ENCODE measurements at places on chromosomes 6 and 20.

DNA sequence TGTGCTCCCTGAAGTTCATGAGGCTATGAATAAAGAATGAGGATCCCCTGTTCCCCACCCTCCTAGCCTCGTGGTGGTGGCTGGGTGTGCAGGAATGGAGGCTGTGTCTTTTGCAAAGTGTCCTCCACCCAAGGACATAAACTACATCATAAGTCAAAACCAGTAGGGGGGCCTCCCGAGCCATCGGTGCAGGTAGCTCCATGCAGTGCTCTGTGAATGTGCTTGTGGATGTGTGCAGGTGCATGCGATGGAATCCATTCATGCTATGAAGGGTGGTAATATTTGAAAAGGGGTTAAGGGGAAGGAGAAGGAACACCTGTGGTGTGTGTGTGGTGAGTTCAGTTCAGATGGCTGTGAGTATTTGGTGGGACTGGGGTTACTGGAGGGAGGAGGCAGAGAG lies 197.3 kb downstream of the NRN1 start:
- peak; percentile 25 for DNase-seq

GRCh38 chr20:47355489-47356219 lies 845 bp downstream of the ZMYND8 start:
- DNase-seq, result peak; percentile 22

GRCh38 chr6:168711049-168711640 lies 270.2 kb downstream of the SMOC2 start:
- no peak for DNase-seq

- no peak for DNase-seq
Measured at GRCh38 chr6:54291738-54292137, 16.5 kb upstream of the TINAG start.

DNA sequence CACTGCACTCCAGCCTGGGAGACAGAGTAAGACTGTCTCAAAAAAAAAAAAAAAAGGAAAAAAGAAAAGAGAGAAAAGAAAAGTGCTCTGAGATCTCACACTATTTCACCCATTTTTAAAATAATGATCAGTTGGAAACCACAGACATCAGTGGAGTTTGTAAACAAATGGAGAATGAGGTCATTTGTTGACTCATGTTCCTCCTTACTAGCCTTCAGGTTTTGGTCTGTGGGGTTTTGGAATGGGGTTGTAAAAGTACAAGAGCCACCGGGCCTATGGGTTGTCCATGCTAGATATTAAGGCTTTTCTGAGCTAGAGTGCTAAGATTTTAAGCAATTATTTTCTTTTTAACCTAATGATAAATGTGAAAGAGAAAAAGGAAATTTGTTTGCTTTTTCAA lies 104.4 kb upstream of the PRL start:
- no peak for DNase-seq

DNA sequence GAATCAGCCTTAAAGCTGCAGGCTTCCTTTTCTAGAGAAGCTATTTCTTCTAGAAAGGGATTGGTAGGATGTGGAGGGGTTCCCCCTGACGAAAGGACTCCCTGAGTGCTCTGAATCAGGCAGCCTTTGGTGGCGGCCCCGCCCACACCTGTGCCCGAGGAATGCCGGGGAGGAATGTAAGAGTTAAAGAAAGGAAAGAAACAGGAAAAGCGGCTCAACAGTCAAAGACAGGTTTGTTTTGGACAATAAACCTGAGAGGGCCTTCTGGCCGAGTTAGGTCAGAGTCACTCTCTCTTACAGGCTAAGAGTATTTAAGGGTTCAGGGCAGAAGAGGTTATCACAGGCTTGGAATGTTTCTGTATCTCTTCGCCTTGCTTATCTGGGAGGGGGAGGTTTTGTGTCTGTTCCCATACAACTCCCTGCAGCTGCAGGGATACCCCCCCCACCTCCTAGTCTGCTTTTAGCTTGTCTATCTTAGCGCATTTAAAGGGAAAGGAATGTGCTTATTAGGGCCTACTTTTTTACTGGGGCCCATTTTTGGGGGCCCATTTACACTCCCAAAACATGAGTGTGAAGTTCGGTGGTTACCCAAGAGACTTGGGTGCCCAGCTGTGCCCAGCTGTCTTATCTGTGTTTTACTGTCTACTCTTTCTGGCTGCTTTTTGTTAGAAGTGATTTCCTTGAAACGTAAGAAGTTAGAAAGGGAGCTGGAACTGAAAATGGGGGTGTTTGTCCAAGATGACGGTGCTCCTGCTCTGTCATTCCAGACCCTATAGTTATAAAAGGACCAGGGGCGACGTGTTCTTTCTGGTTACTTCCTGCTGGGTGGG lies 32.8 kb downstream of the DYNLT1 start:
- DNase-seq, result no peak

GRCh38 chr6:168045706-168046620 lies 33.0 kb downstream of the FRMD1 start:
- DNase-seq, result no peak

DNA sequence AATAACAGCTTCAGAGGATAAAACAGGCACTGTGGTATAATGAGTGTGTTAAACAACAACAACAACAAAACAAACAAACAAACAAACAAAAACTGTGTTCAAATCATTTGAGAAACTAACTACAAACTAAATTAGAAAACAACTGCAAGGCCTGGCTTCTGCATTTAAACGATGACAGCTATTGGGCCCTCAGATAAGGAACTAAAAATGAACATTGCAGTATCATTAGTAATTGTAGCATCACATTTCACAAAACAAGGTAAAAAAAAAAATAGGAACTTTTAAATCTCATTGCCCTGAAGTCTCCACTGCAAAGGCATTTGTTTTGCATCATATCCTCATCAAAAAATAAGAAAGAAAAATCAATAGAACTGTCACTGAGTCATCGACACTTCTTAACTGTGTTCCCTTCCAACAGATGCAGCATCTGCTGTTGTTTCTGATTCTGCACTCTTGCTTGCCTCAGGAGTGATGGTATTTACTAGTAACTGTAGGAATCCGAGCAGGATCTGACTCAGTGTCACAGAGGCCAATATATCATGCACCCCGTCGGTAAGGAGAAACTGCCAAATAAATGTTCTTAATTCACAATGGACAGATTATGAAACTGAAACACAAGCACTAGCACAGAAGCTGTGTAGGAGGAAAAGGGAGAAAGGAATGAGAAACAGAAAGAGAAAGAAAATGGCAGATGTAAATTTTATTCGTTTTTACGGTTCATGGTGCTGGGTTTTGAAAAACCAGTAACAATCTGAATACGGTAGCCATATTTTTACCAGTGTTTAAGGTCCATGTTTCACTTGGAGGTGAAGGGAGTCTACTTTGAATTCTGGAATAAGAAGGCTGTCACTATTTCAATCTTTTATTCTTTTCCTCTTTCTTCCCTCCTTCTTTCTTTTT lies 365.7 kb upstream of the EPHA7 start:
- DNase-seq, result no peak

- DNase-seq, result peak; percentile 19
Measured at GRCh38 chr6:168035661-168036545, 38.4 kb downstream of the KIF25 start.

DNA sequence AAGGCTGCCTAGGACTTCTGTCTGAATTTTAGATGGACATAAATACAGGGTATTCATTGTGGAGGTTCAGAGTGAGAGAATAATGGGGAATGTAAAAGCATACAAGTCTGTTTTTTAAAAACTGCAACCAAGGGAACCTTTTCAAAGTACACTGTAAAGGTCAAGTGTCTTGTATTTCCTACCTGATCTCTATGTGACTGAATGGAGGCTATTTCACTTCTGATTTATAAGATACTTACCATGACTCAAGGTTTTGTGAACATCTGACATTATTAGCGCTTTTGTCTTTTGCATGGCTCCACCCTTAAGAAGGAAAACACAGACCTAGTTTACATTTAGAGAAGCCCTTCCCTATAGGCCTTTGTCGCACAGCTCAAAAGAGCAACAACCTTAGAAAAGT lies 126.5 kb downstream of the ZFAND3 start:
- DNase-seq, result no peak
